ENCODE measurements at places on chromosomes 2 and 18.

- no peak for DNase-seq
Measured at GRCh38 chr18:13487237-13487636, 239.1 kb downstream of the FAM210A start.

DNA sequence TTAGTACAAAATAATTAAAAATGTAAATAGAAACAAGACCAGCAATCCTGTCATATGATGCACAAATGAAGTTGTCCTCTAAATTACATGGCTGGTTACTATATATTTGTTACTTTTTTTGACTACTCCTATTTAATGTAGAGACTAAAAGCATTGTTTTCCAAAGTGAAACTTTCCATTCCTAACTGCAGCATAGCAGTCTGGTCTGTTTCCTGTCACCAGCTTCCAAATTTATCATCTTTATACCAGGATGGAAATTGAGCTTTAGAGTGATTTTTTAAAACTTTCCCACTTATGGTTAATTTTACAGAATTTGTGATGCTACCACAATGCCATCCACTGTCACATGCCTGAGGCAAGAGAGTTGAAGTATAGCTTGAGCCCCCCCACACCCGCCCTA is 33.5 kb upstream of the RAB27B start:
- DNase-seq = peak; percentile 7

DNA sequence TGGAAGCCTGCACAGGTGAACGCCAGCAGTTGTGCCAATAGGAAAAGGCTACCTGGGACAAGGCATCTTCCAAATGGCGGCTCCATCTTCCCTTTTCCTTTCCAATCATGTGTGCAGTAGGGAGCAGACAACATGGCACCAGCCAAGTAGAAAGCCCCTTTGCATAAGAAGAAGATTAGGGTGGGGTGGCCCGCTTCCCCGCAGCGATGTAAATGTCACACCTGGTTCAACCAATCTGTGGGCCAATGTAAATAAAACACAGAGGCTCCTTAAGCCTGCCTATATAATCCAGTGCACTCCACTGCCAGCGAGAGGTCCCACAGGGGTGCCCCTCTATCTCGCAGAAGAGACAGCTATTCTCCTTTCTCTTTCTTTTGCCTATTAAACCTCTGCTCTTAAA is 468.4 kb upstream of the CRIM1 start:
- no peak for DNase-seq

GRCh38 chr2:240431271-240431660 is 4.2 kb upstream of the GPC1 start:
- no peak for DNase-seq

DNA sequence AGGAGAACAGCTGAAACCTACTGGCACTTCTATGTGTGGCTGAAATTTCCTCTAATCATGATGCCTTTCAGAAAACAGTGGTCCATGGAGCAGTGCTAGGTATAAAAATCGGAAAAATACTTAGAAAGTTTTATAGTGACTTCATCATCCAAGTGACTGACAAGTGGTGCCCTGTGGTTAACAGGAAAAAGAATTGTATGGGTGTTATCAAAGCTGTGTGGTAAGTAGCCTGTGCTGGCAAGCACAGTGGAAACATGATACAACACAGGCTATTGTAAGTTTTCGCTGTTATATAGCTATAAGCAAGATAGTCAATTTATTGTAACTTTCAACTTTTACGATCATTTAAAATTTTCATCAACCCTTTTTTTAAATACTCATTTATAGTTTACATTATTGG is 1599.7 kb upstream of the ZEB2 start:
- DNase-seq = no peak

DNA sequence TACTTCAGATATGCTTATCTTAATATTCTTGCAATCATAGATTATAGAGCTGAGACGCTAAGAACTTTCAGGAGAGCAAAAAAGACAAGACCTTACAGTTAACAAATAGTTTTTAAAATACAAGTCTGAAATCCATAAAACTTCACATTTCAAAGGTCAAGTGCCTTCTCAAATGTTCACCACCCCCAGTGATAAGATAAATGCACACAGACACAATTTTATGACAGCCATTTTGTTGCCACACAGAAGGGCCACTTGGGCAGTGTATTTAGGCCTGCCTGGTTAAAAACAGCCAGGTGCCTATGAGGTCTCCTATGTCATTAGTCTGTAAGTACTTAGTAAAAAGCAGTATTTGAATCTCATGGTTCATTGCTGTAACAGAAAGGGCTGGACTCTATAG is 8.1 kb upstream of the PSTPIP2 start:
- DNase-seq = no peak

GRCh38 chr18:38616306-38616705 is 1050.7 kb upstream of the CELF4 start:
- DNase-seq = no peak

GRCh38 chr18:41630232-41630886 is 324.7 kb upstream of the PIK3C3 start:
- DNase-seq = no peak

DNA sequence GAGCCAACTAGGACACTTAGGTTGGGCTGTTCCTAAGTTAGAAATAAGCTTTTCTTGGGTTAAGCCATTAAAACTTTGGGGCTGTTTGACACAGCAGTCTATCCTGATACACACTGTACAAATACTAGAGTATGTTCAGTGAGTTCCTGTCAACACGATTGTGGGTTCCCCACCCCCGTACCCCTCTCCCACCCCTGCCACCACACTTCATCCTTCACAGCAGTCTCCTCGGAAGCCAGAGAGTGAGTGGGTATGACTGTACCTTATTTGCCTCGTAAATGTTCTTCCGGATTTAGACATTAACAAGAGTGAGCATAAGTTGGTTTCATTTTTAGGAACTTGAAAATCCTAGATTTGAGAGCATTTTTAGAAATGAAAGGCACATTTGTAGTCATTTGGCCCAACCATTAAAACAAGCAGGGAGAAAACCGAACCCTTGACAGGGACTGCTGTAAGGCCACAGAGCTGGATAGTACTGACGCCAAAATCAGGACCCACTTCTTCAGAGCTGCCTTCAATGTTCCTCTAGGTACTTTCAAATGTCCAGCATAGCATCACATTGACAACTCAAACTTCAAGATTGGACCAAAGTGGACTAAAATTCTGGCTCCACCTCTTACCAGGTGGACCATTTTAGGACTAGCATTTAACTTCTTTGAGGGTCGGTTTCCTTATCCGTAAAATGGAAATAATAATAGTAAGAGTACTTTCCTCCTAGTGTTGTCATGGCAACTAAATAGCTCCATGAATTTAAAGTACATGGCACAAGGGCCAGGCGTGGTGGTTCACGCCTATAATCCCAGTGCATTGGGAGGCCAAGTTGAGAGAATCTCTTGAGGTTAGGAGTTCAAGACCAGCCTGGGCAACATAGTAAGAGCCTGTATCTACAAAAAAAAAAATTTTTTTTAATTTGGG is 166.3 kb upstream of the SERTAD2 start:
- no peak for DNase-seq

DNA sequence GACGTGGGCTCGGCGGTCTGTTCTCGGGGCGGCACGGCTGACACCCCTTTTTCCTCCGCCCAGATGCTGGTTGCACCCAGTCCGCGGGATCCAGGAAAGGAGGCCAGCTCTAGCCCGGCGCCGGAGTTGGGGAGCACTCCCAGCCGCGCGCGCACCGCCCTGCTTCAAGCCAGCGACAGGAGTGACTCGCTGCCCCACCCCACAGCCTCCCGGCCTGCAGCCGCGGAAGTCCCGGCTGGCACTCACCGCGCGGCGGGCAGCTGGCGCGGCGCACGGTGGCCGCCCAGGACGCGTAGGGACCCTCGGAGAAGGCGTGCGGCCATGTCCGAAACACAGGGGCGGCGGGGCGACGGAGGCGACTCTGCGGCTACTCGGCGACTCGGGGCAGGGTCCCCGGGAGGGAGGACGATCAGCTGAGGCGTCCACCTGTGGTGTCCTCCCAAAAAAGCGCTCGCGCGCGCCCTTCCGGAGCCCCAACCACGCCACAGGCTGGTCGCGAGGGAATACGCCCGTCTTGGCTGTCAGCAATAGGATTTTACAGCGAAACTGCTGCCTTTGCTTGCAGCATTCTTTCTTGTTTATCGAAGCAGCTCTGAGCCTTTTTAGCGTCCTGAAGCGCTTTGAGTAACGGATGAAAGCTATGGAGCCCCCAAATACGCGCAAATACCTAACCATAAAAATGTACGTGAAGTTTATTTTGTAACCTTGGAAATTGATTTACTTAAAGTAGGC is at the start of gene ACADL:
ACADL (minus strand) TSS at position 507 of the 732 bp plus-strand sequence; CDS start at position 323, 184 bp downstream.
- DNase-seq = peak; percentile 24

- DNase-seq = no peak
Measured at GRCh38 chr2:60091266-60091665, 462.2 kb downstream of the BCL11A start.

DNA sequence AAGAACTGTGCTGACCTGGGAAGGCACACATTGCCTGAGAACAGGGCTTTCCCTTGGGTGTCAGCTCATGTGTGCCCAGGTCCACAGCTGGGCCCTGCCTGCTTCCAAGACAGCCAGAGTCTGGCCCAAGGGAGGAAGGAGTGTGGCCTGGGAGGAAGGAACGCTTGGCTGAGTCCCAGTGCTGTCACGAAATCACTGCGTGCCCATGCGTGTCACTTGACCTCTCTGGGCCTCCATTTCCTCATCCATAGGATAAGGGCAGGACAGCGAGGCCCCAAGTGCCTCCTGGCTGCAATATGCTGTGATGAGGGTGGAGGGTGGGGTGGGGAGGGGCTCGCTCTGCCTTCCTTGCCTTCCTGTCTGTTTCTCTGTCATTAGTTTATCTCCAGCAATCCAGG is 642 bp upstream of the KCNK3 start:
- DNase-seq = no peak

DNA sequence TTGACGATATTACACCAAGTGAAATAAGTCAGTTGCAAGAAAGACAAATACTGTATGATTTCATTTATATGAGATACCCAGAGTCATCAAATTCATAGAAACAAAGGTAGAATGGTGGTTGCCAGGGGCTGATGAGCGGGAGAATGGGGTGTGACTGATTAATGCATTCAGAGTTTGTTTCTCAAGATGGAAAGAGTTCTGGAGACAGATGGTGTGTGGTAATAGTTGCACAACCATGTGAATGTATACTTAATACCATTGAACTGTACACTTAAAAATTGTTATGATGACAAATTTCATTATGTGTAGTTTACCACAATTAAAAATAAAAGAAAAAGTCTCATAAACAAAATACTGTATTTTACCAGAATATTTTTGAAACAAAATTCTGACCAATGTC is 117.3 kb downstream of the PIGN start:
- DNase-seq = no peak

DNA sequence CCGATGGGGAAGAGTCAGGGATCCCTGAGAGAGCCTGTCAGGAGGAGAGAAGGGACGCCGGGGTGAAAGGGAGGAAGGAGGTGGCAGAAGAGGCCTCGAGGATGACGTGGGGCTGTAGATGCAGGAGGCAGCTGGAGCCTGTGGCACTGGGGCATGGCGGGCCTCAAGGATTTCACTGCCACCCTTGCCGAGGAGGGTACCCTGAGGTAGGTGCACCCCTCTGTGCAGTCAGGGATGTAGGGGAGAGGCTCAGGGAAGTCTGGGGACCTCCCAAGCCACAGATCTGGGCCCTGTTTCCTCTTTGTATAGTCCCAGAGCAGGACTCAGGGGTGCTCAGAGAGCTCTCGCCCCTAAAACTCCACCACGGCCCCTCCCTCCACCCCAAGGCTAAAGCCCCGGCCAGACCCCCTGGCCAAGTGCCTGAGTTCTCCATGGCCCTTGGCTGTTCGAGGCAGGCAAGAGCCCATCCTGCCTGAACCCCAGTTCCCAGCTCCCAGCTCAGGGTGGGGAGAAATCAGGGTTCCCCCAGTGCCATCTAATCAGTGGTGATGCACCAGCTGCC is 39.0 kb upstream of the HDAC4 start:
- DNase-seq = no peak

- DNase-seq = no peak
Measured at GRCh38 chr2:156625360-156626170, 189.4 kb downstream of the GPD2 start.

- DNase-seq = no peak
Measured at GRCh38 chr2:91974401-91975129, 2896.7 kb upstream of the TEKT4 start.

DNA sequence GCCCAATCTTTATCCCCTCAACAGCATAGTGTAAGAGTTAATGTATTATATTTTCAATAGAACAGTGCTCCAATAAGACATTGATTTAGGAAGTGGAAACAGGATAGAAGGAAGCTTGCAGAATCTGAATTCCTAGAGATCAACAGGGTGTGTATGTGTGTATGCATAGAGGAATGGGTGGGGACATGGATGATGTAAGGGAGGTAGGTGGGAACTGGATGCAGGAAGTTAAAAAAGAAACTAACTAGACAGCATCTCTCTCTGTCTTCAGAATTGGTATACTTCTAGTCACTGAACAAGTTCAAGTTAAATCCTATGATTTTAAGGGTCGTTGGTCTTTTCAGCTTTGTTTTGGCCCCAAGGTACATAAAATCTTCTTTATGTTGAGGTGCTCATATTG is 196.6 kb downstream of the PMAIP1 start:
- DNase-seq = no peak

GRCh38 chr2:232611559-232612218 is 21.7 kb upstream of the EFHD1 start:
- DNase-seq = no peak

GRCh38 chr2:32011485-32011960 is 715 bp upstream of the MEMO1 start:
- DNase-seq = no peak

- DNase-seq = no peak
Measured at GRCh38 chr2:3617198-3617890, 22.4 kb downstream of the COLEC11 start.

DNA sequence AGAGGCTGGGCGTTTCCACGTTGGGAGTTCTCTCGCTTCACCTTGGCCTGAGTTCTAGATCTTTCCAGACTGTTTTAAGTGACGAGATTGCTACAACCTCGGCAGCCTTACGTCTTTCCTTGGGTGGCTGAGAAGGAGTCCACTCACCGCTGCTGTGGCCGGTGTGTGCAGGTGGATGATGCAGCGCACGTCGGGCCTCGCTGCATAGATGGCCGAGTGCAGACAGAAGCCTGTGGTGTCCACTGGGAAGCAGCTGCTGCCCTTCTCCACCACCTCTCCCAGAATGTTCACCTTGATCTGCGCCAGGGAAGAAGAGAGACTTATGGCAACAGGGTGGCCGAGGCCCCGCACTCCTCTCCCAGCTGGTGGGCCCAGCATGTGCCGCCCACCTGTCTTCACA is 75.7 kb downstream of the ADD2 start:
- no peak for DNase-seq

DNA sequence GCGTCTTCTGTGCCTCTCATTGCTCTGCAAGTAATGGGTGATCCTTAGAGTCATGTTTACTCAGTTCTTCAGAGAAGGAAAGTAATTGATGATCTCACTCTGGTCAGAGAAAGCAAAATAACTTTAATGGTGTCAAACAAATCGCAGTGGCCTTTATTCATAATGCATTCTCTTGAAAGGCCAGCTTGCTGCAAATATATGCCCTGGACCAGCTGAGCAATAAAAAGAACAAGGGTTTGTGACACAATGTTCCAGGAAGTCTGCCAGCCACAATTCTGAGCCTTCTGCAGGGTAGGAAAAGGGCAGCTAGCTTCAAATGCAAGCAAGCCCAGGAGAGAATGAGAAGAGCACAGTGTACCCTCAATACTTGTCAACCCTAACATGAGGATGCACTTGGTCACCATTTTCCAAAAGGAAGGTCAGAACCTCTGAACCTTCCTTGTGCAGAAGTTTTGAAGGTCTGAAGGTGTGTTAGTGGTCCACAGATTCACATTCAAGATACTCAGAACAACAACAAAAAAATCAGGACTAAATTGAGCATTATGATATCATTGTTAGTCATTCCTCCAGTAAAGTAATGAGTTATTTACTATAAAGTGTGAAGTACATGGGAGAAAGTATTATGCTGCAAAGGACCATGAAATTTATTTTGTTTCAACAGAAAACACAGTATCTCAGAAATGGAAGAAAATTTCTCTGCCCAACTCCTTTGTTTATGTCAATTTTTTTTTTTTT is 355.6 kb downstream of the PAX3 start:
- DNase-seq = no peak
